MV-4-11 (cell line): ENCODE measurements at places on chromosomes 5 and 9.
A peak's percentile ranks its signal among the peaks of the same experiment; 100 is the strongest.

DNA sequence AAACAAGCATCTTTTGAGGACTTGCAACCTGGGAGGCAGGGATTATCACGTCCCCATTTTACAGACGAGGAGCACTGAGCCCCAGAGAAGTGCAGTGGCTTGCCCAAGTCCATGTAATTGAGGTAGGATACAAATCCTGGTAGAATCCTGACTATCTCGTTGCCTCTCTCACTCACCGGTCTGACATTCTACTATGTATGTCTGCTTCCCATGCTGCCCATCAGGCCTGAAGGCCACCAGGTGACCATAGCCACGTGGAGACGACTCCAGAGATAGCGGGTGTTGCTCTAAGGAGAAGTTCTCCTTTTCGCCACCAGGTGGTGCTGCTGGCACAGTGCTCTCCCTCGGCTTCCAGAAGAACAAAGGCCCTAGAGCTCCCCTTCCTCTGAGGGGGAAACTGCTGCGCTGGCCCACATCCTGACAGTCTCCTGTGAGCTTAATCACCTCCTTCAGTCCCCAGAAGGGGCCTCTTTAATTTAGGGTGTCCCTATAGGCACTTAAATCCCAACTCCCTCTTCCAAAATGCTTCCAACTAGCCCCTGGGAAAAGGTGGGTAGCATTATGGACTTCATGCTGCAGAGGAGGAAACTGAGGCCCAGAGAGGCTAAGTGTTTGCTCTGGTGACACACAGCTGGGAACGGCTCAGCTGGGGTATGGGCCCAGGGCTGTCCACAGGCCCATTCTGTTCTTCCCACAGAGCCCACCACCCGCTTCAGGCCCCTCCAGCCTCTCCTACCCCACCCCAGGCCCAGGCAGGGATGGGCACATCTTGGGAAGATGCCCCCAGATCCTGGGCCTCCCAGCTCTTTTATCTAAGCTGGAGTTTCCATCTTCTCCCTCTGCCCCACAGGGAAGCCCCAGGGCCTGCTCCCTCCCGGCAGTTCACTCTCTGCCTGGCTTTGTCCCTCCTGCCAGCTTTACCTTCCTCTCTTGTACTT, 6.4 kb downstream of the SLC34A1 start:
- DNase-seq = peak; percentile 78

DNA sequence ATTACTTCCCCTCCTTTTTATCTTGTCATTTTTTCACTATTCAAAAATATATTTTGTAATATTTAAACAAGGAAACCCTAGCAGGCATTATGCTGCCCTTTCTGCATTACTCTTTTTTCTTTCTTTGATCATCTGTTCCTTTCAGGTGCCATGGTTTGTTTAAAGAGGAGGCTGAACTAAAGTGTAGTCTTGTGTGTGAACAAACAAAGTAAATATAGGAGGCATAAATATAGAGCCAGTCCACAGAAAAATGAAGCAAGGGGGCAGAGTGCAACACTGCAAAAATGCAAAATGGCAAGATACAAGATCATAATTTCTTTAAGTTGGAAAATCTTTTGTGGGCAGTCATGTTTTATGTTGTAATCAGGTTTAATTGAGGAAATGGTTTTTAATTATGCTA, 947.3 kb upstream of the COX7C start:
- no peak for DNase-seq

DNA sequence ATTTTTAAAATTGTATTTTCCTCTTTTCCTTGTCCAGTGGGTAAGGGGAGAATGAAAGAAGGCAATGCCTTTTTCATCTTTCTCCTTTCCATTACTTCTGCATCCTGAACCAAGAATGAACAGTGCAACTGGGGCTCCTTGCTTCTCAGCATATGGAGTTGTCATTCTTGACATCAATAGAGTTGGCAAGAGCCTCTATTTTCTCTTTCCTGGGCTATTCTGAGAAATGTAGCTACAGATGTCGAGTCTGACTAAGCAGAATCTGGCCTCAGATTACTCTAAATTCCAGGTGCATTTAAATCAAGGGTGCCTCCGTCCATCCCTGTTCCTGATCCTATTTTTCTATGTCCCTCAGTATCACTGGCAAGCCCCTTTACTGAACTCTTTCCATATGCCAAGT, 244.8 kb downstream of the GLIS3 start:
- no peak for DNase-seq

GRCh38 chr5:24497591-24498157, 147.1 kb downstream of the CDH10 start:
- no peak for DNase-seq

- DNase-seq = no peak
Observed at GRCh38 chr9:4386819-4387218, 87.0 kb upstream of the GLIS3 start.

DNA sequence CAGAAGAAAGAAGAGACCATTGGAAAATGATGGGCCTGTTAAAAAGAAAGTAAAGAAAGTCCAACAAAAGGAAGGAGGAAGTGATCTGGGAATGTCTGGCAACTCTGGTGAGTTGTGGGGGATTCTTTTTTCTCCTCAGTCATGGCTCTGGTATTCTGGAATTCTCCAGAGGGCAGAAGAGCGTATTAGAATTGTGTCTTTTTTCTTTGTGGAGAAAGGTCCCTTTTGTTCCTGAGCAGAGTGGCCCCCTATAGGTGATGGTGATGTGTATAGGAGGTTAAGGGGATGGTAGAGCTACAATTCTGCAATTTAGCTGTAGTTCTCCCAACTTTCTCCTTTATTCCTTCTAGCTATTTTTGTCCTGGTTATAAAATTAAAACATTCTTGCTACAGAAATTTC, 1.6 kb upstream of the DHFR start:
- DNase-seq = no peak

DNA sequence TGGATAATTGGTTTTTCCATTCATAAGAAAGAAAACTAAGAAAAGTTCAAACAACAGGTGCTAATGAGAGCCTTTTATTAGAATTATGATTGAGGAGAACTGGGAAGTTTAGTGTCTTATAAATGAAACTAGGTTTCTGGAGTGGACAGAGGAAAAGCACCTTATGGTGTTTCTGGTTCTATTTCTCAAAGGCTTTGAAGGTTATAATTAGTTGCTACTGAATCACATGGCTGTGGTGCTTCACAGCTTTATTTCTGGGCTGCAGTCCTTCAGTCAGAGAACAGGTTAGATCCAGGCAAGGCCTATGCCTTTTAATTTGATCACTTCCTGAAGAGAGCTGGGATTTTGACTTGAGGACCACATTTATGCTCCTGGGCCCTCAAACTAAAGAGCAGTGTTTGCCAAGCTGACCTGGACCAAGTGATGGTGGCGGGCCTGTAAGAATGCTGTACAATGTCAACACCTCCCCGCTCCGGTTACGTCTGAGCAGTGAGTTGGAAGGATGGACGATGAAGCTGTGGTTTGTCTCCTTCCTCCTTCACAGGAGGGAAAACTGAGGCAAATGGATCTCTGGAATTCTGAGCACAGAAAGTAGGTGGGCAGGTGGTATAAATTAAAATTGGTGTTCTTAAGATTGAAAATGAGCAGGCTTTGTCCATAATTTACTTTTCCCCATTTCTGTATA, 56.0 kb downstream of the ZNF462 start:
- no peak for DNase-seq

- DNase-seq = no peak
Observed at GRCh38 chr9:6869081-6869948, 111.5 kb downstream of the KDM4C start.

GRCh38 chr5:90446961-90447360, 27.6 kb downstream of the MBLAC2 start:
- DNase-seq = peak; percentile 26

GRCh38 chr5:11962122-11962521, 57.9 kb upstream of the CTNND2 start:
- DNase-seq = no peak

- DNase-seq = no peak
Observed at GRCh38 chr9:132605387-132605786, 23.0 kb downstream of the BARHL1 start.

- no peak for DNase-seq
Observed at GRCh38 chr9:38059233-38059936, 9.6 kb downstream of the SHB start.

DNA sequence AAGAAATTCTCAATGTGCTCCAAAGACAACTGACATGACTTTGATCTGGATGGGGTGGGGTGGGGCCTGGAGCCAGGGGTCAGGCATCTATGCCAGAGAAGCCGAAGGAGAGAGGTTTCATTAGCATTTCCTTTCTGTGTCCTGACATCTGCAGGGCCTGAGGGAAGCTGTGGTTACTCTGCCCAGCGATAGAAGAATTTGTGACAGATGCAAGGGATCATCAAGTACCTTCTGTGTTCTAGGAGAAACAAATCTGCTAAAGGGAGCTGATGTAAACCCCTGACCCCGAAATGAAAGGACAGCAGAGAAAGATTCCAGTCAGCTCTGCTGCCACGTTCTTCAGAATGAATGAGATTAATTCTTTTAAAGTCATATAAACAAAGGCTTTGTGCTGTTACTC, 335.7 kb downstream of the PRELID2 start:
- no peak for DNase-seq
